Occipital lobe (tissue), 3 donors: ENCODE measurements at places on chromosomes 3 and 15. TPM values are rescaled to one million over a fixed set of nuclear protein-coding genes. Genes with fewer than 3 reads are reported as not detected.

DNA sequence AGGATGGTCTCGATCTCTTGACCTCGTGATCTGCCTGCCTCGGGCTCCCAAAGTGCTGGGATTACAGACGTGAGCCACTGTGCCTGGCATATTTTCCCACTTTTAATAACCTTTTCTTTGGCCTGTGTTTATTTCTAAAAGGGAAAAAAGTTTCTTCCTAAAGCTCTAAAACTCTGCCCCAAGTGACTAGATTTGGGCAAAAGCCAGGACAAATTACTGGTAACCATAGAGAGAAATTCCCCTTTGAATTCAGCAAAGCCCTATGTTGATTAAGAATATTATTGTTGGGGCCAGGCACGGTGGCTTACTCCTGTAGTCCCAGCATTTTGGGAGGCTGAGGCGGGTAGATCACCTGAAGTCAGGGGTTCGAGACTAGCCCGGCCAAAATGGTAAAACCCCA, 11.5 kb upstream of the TRPM7 start:
- DNase-seq: no peak

DNA sequence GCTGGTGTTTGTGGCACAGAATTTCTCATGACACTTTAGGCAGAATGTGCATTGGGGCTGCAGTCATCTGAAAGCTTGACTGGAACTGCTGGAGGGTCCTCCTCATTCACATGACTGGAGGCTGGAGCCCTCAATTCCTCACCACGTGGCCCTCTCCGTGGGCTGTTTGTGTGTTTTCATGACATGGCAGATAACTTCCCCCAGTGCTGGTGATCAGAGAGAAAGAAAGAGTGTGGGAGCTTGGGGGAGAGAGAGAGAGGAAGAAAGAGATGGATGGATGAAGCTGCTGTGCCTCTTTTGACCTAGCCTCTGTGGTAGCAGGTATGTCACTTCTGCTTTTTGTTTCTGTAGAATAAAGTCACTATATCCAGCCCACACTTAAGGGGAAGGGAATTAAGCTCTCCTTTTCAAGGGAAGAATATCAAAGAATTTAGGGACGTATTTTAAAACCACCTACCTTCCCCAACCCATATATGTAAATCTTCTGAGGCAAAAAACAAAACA, 169.6 kb upstream of the IL12A start:
- no peak for DNase-seq

GRCh38 chr3:150104564-150104963, 133.9 kb upstream of the PFN2 start:
- DNase-seq: no peak

- DNase-seq: no peak
Observed at GRCh38 chr15:45205192-45205591, 17.4 kb upstream of the SHF start.

DNA sequence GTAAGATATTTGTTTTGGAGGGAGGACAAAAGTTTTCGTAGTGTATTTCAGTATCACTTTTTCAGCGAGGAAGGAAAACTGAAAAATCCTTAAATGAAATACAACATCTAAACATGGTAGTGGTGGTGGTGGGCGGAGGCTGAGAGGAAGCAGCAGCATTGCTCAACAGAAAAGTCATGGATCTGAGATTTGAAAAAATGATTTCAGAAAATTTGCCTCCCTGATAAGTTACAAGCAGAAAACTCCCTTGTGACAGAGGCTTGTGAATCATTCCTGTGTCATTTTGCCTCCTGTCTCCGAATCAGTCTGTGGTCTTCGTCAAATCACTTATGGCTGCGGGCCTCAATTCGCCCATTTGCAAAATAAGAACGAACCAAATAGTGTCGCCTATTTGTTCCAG, 965 bp upstream of the CRBN start:
- no peak for DNase-seq

- no peak for DNase-seq
Observed at GRCh38 chr15:59657635-59658125, 365 bp upstream of the GTF2A2 start.

DNA sequence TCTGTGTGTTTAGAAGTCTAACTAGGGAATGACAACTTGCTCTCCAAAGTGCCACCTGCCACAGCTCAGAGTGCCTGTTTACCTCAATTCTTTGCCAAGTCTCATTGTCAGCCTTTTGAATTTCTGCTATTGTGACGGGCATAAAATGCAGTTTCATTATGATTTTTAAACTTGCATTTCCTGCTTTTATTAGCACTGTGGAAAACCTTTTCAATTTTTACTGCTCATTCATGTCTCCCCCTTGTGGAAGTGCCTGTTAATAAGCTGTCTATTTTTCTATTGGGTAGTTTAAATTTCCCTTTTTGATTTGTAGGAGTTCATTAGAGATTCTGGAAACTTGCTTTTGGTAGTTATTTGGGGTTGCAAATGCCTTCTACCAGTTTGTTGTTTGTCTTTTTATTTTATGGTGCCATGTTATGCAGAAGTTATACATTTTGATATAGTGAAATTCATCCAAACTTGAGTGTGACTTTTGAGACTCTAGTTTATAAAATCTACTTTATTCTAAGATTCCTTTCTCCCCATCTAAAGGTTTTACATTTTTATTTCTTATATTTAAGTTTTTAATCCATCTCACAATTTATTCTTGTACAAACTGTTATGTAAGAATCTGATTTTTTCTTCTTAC, 53.9 kb upstream of the FRMD4B start:
- no peak for DNase-seq

DNA sequence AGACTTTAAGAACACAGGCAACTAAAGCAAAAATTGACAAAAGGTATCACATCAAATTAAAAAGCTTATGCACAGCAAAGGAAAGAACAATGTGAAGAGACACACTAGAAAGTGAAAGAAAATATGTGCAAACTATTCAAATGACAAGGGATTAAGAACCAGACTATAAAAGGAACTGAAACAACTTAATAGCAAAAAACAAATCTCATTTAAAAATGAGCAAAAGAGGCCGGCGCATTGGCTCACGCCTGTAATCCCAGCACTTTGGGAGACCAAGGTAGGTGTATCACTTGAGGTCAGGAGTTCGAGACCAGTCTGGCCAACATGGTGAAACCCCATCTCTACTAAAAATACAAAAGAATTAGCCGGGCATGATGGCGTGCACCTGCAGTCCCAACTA, 14.4 kb downstream of the NGLY1 start:
- no peak for DNase-seq

- no peak for DNase-seq
Observed at GRCh38 chr3:189394599-189395121, 222.9 kb downstream of the TPRG1 start.

DNA sequence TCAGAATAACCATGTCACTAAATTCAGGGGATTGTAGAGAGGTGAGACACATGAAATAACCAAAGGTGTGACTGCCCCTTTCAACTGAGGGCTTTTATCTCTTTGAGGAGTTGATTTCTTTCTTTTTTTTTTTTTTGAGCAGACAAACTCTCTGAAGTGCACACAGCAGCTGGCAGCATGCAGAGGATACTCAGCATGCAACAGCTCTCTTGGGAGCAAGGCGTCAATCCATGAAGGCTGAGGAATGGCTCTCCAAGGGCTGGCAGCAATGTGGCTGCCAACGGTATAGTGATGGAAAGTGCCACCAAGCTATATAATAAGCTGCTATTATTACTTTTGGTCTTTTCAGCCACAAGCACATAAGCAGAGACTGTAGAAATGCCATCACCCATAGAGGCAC, 226.7 kb upstream of the FEZF2 start:
- DNase-seq: no peak

GRCh38 chr3:141076797-141077571, 25.8 kb downstream of the SPSB4 start:
- peak; percentile 80 for DNase-seq

- DNase-seq: no peak
Observed at GRCh38 chr3:186124592-186124991, 15.7 kb upstream of the ETV5 start.

GRCh38 chr3:141699897-141700296, 38.2 kb upstream of the RNF7 start:
- DNase-seq: no peak

DNA sequence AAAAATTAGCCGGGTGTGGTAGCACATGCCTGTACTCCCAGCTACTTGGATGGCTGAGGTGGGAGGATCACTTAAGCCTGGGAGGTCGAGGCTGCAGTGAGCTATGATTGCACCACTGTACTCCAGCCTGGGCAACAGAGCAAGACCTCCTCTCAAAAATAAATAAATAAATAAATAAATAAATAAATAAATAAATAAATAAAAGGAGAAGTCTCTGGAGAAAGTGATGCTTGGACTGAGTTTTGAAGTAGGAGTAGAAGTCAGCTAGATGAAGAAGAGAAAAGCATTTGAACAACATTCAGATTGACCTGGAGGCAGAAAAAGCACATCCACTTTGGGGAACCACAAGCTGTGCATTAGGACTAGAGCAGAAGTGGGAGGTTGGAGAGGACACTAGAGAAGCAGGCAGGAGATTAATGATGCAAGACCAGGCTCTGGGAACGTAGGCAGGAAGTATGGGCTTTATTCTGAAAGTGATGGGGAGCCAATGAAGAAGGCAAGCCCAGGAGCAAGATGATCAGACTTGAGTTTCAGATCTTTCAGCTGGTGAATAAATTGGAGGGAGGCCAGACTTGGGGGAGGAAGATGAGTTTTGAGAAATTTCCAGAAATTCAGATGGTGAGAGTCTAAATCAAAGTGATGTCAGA, 48.7 kb downstream of the KLHL6 start:
- no peak for DNase-seq

DNA sequence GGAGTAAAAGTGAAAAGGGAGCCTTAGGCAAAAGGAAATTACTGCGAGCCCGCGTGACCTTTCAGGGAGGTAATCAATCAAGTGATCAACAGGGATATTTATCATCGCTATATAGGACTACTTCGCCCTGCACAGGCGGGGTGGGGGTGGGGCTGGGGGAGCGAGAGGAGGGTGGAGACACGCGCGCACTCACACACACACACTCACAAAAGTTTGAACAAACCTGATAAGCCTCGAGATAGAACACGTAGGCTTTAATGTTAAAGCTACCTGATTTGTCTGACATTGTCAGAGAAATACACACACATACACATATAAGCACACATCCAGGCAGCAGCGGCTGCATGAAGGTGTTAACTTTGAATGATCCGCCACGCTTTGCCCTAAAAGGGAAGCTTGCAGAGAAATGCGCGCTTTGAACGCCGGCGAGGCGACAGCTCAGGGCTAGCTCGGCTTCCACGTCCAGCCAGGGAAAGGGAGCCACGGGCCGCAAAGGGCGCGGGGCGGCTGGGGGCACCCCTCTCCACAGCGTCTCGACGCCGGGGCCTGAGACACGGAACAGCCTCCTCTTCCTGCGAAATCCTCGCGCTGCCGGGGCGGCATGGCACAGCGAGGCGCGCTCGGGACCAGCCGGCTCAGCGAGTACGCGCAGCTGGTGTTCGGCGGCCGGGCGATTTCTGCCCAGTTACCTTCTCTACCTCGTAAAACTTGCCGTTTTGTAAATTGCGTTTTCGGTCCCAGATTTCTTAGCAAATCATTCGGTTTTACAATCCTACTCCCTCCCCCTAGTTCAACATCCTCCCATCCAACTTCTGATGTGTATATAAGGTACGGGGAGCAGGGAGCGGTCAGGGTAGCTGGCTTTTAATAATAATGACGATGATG, 4.8 kb upstream of the MECOM start:
- DNase-seq: no peak

DNA sequence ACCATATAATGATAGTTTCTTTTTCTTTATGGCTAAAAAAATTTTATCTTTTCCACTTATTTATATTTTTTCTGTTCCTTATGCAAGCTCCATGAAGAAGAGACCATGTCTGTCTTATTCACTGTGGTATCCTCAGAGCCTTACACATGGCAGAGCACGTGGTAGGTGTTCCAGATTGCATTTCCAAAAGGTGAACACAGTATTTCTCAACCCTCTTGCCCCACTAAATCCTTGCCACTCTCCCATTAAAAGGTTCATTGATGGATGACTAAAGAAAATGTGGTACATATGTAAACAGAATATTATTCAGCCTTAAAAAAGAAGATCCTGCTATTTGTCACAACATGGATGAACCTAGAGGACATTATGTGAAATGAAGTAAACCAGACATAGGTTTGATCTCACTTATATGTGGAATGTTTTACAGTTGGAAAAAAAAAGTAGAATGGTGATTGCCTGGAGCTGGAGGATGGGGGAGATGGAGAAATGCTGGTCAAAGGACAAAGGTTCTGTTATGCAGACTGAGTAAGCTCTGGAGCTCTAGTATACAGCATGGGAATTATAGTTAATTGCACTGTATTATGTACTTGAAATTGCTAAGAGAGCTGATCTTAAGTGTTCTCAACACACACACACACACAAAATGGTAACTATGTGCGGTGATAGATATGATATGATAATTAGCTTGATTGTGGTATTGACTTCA, 266.7 kb downstream of the CNTN3 start:
- DNase-seq: no peak

GRCh38 chr3:77412021-77412438, 372.1 kb downstream of the ROBO2 start:
- no peak for DNase-seq

DNA sequence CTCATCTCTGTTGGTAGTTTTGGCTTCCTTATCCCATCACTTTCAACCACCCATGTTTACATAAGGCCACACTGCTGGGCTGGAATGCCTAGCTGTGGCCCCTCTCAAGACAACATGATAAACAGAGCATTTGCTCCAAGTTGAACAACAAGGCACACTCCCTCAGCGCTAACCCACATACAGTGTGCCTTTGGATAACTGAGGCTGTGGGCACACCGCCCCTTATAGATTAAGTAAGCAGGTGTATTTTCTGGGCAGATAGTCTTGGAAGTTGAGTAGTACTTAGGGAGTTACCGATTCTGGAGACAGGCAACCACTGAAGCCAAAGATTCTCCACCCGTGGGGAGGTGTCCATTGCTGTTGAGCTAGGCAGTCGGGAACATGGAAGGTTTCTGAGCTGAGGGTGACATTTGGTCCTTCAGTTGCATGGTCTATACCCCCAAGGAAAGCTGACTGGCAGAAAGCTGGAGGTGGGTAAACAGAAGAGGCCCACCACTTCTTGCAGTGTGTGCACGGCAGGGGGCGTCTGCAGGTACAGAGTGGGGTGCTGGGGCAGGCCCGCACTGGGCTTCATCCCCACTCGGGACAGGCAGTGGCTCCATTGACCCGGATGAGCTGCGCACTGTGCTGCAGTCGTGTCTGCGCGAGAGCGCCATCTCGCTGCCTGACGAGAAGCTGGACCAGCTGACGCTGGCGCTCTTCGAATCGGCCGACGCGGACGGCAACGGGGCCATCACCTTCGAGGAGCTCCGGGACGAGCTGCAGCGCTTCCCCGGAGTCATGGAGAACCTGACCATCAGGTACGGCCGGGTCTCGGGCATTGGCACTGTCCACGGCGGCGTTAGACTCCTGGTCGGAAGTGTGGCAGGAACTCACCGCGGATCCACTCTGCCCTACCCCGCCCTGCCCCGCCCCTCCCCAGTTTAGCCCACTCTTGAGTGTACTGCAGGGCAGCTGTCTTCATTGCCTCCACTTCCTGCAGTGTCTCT, 16.8 kb downstream of the NOX5 start:
- DNase-seq: no peak

Gene RBM6
- total RNA-seq: 83.3 TPM

Gene DCLK3
- total RNA-seq: 11.2 TPM

Gene KIF15
- 6.4 TPM for total RNA-seq

Gene CSTA
- not detected for total RNA-seq

Gene ST8SIA2
- 81.6 TPM for total RNA-seq

Gene SLC12A1
- total RNA-seq: 0.16 TPM

Gene RASL12
- 1.4 TPM for total RNA-seq

Gene GXYLT2
- 4.7 TPM for total RNA-seq

Gene SPRED1
- 77.4 TPM for total RNA-seq
